Transverse colon (tissue), 4 donors: ENCODE measurements at places on chromosomes 3 and 15.

- H3K4me3 ChIP-seq: no peak overlapping the region
- peaks cover 38% of the 10 kb centered on the region for H3K36me3 ChIP-seq
- no peak for DNase-seq
- peak overlapping the region; percentile 41 for H3K27ac ChIP-seq
- H3K27me3 ChIP-seq: no peaks in the 10 kb centered on the region
These were observed 34.7 kb downstream of the ANXA2 start for GRCh38 chr15:60363087-60363549.

DNA sequence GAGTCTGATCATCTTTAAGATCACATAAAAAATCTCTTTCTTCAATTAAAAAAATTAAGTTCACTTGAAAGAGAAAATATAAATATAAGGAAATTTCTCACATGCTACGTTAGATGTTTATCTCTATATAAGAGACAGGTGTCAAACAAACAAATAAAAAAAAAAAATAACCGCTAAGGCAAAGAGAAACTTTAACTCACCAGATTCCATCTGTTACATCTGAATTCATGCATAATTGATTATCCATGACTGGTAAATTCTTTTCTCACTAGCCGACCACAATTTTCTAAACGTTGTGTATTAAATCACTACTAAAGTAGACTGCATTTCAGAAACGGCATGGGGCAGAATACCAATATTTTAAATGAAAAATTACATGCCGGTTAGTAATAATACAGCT lies 9.6 kb upstream of the SATB1 start:
- H3K4me3 ChIP-seq: no peak overlapping the region
- H3K4me1 ChIP-seq: no peaks in the 10 kb centered on the region
- H3K27me3 ChIP-seq: no peaks in the 10 kb centered on the region
- no peak overlapping the region for H3K27ac ChIP-seq
- no peaks in the 10 kb centered on the region for H3K36me3 ChIP-seq

- H3K36me3 ChIP-seq: no peaks in the 10 kb centered on the region
- H3K4me1 ChIP-seq: no peaks in the 10 kb centered on the region
- DNase-seq: no peak
- no peak overlapping the region for H3K27ac ChIP-seq
- no peaks in the 10 kb centered on the region for H3K27me3 ChIP-seq
- no peak overlapping the region for H3K4me3 ChIP-seq
These were observed 372.8 kb downstream of the TIGIT start for GRCh38 chr3:114666623-114667022.

GRCh38 chr3:52472239-52473000 lies 17.0 kb downstream of the NISCH start:
- DNase-seq: no peak
- H3K36me3 ChIP-seq: peaks cover 40% of the 10 kb centered on the region
- no peaks in the 10 kb centered on the region for H3K27me3 ChIP-seq

DNA sequence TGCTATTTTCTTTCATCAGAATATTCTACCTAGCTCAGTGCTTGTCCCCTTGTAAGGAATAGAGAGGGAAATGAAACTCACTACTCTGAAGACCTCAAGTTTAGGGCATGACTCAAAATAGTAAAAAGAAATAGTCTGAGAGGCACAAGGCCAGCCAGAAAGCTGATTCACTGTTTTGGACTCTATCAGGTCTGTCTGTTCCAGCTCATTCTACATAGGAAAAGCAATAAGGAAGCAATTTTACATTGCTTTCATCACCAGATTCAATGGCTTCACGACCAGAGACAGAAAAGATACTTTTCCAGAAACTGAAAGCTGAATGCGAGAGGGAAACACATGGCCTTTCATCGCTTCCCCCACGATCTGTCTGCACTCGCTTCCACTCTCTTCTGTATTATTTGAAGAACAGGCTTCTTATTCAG lies 276.0 kb downstream of the GBE1 start:
- H3K4me1 ChIP-seq: peaks cover 15% of the 10 kb centered on the region
- peak; percentile 12 for DNase-seq
- no peak overlapping the region for H3K4me3 ChIP-seq

- no peak overlapping the region for H3K27ac ChIP-seq
- H3K36me3 ChIP-seq: no peaks in the 10 kb centered on the region
- no peak for DNase-seq
- no peak overlapping the region for H3K4me3 ChIP-seq
- H3K4me1 ChIP-seq: no peaks in the 10 kb centered on the region
These were observed 50.2 kb downstream of the ATP11B start for GRCh38 chr3:182843478-182843877.

GRCh38 chr3:169541528-169541927 lies 122.0 kb downstream of the MECOM start:
- H3K4me3 ChIP-seq: no peak overlapping the region
- no peaks in the 10 kb centered on the region for H3K36me3 ChIP-seq
- H3K27ac ChIP-seq: no peak overlapping the region
- H3K27me3 ChIP-seq: no peaks in the 10 kb centered on the region
- DNase-seq: no peak

DNA sequence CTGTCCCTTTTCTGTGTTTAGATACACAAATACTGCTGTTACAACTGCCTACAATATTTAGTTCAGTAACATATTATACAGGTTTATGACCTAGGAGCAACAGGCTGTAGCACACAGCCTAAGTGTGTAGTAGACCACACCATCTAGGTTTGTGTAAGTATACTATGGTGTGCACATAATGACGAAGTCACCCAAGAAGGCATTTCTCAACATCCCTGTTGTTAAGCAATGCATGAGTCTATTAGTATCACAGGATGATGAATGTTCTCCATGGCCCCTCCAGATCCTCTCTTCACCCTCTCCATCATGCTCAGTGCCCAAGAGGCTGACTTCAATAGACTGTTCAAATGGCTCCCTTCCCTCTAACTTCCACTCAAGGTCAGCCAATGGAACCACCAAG lies 14.6 kb upstream of the SEC62 start:
- no peaks in the 10 kb centered on the region for H3K4me1 ChIP-seq
- no peaks in the 10 kb centered on the region for H3K27me3 ChIP-seq
- H3K4me3 ChIP-seq: no peak overlapping the region
- DNase-seq: no peak
- no peaks in the 10 kb centered on the region for H3K36me3 ChIP-seq

DNA sequence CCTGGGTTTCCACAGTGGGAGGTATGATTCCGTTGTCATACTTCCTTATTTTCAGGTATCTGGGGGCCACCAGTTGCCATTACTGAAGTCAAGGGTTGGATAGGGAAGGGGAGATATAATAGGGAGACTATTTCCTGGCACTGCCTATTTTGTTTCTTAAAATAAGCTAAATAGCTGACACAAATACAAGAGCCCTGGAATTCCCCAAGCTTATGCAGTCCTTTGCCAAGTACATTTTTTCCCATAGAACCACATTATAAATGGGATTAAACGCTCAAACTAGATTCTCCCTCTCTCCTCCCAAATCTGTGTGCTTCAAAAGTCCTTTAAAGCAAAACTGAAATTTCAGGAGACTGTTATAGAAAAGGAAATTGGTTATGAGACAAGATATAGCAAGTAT lies 68.7 kb downstream of the AP4E1 start:
- DNase-seq: no peak
- peaks cover 9% of the 10 kb centered on the region for H3K36me3 ChIP-seq
- H3K27ac ChIP-seq: no peak overlapping the region
- no peaks in the 10 kb centered on the region for H3K4me1 ChIP-seq

- H3K27me3 ChIP-seq: no peaks in the 10 kb centered on the region
- no peak for DNase-seq
- no peak overlapping the region for H3K4me3 ChIP-seq
- no peaks in the 10 kb centered on the region for H3K36me3 ChIP-seq
- no peak overlapping the region for H3K27ac ChIP-seq
- no peaks in the 10 kb centered on the region for H3K4me1 ChIP-seq
These were observed 22.2 kb downstream of the GRAMD2A start for GRCh38 chr15:72175186-72176044.

DNA sequence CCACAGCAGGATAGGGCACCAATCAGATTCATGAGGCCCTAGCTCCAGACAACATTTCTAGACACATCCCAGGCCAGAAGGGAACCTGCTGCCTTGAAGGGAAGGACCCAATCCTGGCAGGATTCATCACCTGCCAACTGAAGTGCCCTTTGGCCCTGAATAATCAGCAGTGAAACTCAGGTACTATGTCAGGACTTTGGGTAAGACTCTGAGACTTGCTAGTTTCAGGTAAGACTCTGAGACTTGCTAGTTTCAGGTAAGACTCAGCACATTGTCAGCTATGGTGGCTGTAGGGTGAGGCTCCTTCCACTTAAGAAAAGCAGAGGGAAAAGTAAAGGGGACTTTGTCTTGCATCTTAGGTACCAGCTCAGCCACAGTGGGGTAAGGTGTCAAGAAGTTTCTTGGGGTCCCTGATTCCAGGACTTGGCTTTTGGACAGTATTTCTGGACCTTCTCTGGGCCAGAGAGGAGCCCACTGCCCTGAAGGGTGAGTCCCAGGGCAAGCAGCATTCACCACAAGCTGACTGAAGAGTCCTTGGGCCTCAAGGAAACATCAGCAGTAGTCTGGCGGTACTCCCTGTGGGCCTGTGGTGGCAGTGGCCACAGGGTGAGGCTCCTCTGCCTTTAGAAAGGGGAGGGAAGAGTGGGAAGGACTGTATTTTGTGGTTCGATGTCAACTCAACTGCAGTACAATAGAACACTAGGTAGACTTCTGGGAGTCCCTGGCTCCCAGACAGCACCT lies 13.7 kb upstream of the COL8A1 start:
- H3K36me3 ChIP-seq: no peaks in the 10 kb centered on the region
- H3K4me1 ChIP-seq: no peaks in the 10 kb centered on the region
- DNase-seq: no peak

GRCh38 chr3:110905121-110905520 lies 166.5 kb upstream of the NECTIN3 start:
- no peaks in the 10 kb centered on the region for H3K36me3 ChIP-seq
- H3K27ac ChIP-seq: no peak overlapping the region
- H3K4me3 ChIP-seq: no peak overlapping the region
- no peak for DNase-seq
- no peaks in the 10 kb centered on the region for H3K27me3 ChIP-seq

- no peaks in the 10 kb centered on the region for H3K27me3 ChIP-seq
- H3K4me1 ChIP-seq: no peaks in the 10 kb centered on the region
- no peak overlapping the region for H3K4me3 ChIP-seq
- no peak overlapping the region for H3K27ac ChIP-seq
These were observed 359.6 kb downstream of the NTRK3 start for GRCh38 chr15:87896936-87897335.

DNA sequence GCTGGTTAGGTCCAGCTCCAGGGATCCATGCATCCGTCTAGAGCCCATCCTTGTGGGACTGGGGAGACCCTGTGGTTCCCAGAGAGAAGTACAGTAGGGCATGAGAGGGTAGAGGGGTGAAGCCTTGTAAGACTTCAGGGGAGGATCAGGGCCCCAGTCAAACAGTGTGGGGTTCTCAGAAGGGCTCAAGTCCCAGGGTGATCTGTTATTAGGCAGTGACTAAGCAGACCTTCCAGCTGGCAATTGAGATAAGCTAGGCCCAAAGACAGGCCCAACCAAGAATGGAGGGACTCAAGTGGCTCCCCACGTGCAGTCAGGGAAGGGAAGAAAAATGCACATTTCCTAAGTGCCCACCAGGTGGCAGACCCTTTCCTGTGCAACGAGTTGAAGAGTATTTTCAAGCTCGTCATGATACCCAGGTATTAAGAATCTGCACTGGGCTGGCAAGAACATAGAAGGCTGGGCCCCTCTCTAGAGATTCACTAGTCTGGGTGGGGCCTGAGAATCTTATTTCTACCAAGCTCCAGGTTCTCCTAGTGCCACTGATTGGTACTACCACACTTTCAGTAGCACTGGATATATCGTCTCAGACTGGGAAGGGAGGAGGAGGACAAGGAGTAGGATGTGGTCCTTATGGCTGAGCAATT lies 240.8 kb downstream of the NR1D2 start:
- peak; percentile 18 for DNase-seq
- H3K4me1 ChIP-seq: peaks cover 4% of the 10 kb centered on the region
- no peak overlapping the region for H3K4me3 ChIP-seq
- no peak overlapping the region for H3K27ac ChIP-seq
- no peaks in the 10 kb centered on the region for H3K27me3 ChIP-seq

DNA sequence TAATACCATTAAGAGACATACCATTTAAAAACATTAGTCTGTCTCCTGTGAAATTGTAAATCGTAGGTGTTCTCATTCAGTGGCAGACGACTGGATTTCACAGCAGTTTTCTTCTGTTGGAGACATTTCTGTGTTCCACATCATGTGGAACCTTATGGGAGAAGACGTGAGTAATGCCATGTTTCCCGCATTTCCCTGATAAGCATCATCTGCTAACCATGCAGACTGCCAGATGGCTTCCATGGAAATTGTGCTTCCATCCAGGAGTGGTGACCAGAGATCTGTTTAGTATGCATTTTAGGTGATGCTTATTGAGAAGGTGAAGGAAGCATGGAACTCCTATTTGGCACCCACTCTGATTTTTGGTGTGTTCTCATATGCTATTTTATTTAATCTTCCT lies 28.4 kb upstream of the ST3GAL6 start:
- no peak for DNase-seq
- H3K27me3 ChIP-seq: peaks cover 37% of the 10 kb centered on the region
- no peaks in the 10 kb centered on the region for H3K36me3 ChIP-seq
- no peak overlapping the region for H3K27ac ChIP-seq
- H3K4me3 ChIP-seq: no peak overlapping the region
- peaks cover 23% of the 10 kb centered on the region for H3K4me1 ChIP-seq

GRCh38 chr3:25723802-25724201 lies 59.1 kb upstream of the TOP2B start:
- no peaks in the 10 kb centered on the region for H3K27me3 ChIP-seq
- H3K4me3 ChIP-seq: no peak overlapping the region
- no peaks in the 10 kb centered on the region for H3K4me1 ChIP-seq
- no peaks in the 10 kb centered on the region for H3K36me3 ChIP-seq

DNA sequence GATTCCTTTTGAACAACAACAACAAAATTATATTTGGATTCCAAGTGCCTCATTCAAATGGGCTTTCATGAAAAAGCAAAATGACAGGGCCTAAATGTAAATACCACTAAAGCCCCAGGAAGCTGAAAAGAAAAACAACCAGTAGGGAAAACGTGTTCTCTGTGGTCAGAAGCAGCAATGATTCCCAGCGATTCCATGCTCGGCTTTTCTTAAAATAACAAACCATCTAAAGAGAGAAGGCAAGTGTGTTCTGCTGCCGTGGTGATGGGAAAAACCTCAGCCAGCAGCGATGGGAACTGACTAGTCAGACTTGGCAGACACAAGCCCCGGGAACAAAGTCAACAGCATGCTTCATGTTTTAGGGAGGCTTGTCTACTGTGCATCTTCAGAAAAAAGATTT lies 153.6 kb downstream of the TNIK start:
- no peaks in the 10 kb centered on the region for H3K36me3 ChIP-seq
- H3K4me1 ChIP-seq: no peaks in the 10 kb centered on the region
- H3K4me3 ChIP-seq: no peak overlapping the region
- no peaks in the 10 kb centered on the region for H3K27me3 ChIP-seq
- DNase-seq: peak; percentile 56

DNA sequence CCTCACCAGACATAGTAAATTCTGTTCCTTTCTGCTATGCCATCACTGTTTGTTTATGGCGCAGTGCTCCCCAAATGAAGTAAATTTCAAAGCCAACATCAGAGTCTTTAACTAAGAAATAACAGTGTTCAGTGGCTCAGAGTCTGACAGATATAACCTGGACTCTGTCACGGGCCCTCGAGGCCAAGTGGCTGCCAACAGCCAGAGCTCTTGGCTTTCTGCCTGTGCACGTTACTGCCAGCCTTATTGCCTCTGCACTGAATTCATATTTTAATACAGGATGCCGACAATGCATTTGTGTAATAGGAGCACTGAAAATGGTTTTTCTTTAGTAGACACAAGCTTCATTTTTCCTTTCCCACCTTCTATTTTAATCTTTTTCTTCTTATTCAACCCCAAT lies 219.9 kb downstream of the NLGN1 start:
- no peak overlapping the region for H3K4me3 ChIP-seq
- peak; percentile 21 for DNase-seq
